ENCODE measurements at places on chromosomes 7 and 10.

DNA sequence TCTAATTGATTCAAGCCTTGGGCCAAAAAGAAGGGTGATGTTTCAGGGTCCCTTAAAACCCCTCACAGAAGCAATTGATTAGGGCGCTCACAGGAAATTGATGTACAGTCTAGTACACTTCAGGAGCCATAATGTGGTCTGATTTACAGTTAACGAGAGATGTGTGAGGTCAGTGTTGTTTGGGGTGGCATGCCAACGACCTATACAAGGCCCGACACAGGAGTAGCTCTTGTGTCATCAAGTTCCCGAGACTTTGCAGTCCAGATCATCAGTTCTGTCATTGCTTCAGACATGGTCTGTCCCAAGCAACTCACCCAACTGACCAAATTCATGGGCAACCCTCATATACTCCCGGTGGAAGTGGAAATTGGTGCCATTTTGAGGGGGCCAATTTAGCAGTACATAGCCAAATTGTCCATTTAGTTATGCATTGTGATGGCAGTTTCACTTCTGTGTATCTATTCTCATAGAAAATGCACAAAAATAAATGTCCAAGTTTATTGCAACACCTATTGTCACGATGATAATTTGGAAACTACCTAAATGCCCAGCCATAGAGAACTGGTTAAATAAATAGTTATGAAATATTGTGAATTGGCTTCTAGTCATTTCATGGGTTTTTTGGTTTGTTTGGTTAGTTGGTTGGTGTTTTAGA is 18.0 kb upstream of the ARID5B start:
- no peak for DNase-seq

- DNase-seq = no peak
Observed at GRCh38 chr10:119279441-119279840, 72.1 kb downstream of the GRK5 start.

- DNase-seq = no peak
Observed at GRCh38 chr7:19405541-19405940, 260.3 kb upstream of the FERD3L start.

DNA sequence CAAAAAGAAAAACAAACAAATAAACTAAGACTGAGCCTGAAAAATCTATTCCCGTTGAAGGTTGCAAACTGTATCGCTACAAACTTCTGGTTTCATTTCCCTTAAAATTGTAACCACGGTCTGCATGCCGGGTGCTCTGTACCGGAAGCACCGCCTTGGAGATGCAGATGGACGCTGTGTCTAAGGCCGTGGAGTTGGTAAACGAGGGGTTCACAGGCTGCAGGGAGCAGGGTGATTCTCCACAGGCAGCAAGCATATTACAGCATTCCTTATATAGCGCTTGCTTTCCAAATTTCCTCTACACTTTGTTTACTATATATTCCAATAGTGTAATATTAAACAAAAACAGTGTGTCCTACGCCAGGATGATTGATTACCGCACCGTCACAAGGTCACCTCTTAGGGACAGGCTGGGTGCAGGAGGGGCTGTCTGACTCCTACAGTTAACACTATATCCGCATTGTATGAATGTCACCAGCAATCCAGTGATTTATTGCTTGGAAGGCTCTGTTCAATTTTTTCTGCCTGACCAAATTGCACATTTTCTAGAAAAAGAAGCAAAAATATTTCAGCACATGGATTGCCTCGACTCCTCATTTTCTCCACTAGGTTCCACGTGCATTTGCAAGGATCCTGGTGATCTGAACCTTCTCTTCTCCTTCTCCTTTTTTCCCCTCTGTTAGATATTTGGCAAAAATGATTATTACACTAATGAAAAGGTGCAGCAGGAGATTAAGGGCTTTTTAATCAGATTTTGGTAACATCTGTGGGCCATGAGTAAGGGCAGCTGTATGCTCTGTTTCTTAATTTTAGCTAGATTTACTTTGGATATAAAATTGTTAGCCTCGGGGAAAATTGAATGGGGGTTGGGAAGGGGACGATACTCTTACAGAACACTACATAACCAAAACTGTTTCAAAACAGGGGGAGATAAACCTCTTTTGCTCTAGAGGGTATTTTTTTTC is 325.8 kb upstream of the MGMT start:
- no peak for DNase-seq

DNA sequence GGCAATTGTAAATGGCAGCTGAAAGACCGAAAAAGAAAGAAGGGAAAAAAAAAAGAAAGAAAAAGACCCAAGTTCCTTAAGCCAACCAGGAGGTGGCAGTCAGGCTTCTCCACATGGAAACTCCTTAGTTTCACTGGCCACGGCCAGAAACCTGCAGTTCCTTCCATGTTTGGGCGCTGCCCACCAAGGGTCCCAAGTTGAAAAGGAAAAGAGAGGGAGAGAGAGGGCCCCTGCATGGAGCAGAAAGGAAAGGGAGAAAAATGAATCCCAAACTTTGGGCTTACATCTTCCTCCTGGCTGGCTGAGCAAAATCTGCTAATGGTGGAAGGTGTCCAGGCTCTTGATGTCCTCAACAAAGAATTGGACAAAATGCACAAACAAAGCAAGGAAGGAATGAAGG is 31.8 kb upstream of the ABCA13 start:
- no peak for DNase-seq

DNA sequence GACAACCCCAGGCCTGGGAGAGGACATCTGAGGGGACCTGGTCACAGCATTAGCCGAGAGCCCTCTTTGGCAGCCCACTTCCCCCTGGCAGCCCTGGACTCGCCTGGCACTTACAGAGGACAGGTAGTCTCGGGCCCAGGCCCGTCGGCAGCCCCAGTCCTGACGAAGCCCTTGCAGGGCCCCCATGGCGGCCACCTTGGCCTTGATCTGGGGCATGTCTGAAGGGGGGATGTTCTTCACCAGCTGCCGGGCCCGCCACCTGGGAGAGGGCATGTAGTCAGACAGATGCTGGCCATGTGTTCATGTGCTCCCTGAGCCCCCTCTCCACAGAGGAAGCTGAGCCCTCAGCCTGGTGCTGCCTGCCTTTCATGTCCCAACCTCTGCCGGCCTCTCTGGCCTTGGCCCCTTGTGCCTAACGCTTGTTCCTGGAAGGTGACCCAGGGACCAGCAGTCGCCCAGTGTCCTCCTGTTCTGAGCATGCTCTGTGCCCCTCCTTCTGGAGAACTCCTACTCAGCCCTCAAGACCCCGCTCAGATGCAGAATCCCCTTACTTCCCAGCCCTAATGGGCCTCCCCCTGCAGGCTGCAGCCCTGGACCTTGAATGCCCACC is 13.9 kb downstream of the MYO1G start:
- no peak for DNase-seq

- DNase-seq = no peak
Observed at GRCh38 chr10:47400251-47400650, 16.2 kb upstream of the ZNF488 start.

DNA sequence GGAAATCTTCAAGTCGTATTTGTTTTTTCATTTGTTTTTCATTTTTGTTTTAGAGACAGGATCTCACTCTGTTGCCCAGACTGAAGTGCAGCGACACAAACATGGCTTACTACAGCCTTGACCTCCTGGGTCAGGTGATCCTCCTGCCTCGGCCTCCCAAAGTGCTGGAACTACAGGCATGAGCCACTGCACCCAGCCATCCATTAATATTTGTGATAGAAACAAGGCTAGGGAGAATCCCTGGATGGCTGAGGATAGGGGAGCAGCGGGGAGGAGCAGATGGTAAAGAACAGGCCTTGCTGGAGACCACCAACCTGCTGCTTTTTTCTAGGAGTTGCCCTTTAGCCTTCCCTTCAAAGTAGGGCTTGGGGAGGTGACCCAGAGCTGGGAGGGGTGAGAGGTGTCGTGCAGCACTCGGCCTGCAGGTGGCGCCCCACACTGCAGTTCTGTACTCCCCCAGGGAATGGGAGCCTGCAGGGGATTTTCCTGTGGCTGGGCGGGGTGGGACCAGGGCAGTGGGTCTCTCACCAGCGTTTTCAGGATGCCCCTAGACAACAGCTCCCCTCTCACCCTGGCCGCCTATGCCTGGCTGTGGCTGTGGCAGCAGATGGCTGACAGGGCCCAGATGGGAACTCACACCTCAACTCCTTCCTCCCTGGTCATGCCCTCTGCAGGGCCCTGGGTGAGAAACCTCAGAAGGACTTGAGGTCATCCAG is 12.6 kb upstream of the CDH23 start:
- peak; percentile 28 for DNase-seq

DNA sequence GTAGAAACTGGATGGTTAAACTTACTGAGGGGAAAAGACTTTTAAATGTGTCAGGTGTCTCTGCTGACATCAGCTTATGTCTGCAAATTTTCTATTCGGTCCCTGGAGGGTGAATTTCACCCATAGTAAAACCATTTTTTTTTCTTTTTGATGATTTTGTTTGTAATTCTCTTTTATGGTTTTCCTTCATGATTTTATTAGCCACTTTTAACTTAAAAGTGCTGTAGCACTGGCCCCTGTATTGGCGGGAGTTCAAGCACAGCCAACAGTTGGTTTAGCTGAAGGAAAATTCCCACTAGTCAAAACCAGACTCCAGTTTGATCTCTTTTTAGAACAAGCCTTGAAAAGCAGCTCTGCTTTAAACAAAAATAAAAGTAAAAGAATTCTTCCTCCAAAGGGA is 5.0 kb upstream of the ITGA8 start:
- DNase-seq = no peak

GRCh38 chr10:67815571-67816059 is 22.4 kb downstream of the DNAJC12 start:
- no peak for DNase-seq

DNA sequence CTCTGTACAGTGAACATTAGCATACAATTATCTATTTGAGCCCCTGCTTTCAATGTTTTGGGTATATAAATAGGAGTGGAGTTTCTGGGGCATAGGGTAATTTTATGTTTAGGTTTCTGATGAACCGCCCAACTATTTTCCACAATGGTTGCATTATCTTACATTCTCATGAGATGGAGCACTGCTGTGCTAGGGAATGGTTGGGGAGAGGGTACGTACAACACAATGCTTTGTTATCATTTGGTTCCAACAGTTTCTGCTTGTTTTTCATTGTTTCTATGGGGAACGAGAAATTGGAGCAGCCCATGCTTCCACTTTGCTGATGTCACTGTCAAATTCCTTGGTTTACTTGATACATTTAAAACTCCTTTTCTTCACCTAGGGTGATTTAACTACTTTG is 1115.3 kb downstream of the REEP3 start:
- DNase-seq = no peak

- DNase-seq = no peak
Observed at GRCh38 chr10:84588971-84589370, 260.6 kb downstream of the CCSER2 start.

DNA sequence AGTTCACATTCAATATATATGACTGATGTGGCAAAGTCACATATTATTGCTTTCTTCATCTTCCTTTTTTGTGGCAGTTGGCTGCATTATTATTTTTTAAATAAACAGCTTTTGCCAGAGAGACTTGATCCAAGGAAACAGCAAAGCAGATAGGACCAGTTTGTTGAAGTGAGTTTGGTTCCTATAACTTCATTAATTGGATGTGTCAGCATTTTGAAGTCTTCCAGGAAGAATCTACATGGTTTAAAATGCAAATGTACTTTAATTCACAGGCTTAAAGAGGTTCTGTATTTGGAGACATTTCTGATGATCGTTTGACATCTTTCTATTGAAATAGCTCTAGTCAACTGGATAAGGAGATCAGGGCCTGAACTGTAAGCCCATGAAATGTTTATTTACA is 13.2 kb downstream of the UBE2D1 start:
- DNase-seq = no peak

- no peak for DNase-seq
Observed at GRCh38 chr7:103912891-103913605, 76.4 kb downstream of the RELN start.

DNA sequence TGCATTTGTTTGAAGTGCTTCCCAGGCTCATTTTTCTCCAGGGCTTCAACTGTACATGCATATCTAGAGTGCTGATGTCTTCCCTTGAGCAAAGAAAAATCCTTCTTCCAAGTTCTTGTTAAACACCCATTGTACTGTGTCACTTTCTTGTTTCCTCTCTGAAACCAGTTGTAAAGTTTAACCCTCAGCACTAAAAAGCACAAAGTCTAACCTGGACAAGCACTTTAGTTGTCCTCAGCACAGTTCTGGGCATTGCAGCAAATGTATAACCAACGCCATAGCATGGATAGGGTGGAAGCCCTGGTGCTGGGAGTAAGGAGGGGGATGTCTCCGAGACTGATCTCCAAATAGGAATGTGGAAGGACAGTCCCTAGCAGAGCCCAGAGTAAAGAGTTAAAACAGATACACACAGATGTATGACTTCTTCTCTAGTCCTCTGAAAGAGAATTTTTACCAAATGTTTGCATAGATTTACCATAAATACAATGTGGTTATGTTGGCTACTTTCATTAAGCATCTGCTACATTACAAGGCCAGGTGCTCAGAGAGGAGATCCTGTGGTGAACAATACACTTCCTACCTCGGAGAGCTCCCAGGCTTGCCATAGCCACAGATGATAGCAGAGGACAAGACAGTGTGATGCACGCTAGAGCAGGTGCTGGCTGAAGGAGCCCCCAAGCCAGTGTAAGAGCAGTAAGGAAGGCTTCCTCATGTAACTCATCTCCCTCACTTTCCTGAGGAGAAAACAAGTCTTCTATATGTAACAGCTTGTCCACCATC is 57.0 kb downstream of the DNAJC12 start:
- DNase-seq = no peak

GRCh38 chr7:131688738-131689661 is 132.6 kb upstream of the PODXL start:
- DNase-seq = peak; percentile 31

DNA sequence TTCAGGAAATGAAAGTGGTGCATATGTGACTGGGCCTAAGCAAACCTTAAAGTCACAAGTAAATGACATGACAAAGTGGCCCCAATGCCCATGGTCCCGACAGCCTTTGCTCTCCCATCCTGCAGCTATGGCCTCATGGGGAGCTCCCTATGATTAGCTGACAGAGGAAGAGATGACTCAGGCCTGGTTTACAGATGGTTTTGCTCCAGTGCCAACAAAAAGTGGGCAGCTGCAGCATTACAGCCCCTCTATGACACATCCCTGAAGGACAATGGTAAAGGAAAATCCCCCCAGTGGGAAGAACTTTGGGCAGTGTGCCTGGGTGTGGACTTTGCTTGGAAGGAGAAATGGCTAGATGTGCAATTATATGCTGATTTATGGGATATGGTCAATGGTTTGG is 105.1 kb upstream of the ADCY1 start:
- no peak for DNase-seq

DNA sequence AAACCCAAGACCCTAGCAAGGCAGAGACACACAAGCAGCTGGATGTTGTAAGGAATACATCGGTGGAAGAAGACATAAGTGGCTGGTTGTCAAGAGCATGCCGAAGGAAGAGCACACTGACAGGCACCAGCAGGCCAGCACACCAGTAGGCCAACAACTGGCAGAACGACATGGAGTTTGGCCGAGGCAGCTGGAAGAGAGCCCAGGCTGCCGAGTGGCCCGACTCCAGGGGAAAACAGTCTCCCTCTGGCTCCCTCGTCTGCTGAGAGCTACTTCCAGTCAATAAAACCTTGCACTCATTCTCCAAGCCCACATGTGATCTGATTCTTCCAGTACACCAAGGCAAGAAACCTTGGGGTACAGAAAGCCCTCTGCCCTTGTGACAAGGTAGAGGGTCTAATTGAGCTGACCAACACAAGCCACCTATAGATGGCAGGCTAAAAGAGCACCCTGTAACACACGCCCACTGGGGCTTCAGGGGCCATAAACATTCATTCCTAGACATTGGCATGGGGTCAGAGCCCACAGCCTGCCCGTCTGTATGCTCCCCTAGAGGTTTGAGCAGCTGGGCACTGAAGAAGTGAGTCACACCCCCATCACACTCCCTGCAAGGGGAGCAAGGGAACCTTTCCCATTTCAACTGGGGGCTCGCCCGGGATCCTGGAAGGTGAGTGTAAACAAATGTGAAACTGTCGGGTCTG is 14.7 kb upstream of the TNS3 start:
- no peak for DNase-seq

GRCh38 chr10:31739711-31740110 is 188.9 kb downstream of the ARHGAP12 start:
- no peak for DNase-seq
